ENCODE measurements at places on chromosomes 4 and X.

DNA sequence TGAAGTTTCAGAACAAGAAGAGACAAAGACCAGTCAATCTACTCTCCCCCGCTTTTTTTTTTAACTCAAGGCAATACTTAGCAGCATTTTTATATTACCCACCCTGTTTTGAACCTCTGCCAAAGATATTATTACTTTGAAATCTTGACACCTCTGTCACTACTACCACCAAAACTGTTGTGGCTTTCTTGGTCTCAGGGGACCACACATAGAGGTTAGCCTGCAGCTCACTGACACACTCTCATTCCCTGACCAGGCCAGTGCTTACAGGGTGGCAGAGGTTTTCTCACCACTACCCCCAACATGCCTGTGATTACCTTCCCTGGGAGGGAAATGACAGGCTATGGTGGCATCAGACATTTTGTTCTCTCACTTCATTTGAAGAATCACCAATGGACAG is 137.4 kb upstream of the STIM2 start:
- no peak for DNase-seq

- DNase-seq = no peak
These were observed 89.9 kb upstream of the TLR2 start for GRCh38 chr4:153594210-153594609.

DNA sequence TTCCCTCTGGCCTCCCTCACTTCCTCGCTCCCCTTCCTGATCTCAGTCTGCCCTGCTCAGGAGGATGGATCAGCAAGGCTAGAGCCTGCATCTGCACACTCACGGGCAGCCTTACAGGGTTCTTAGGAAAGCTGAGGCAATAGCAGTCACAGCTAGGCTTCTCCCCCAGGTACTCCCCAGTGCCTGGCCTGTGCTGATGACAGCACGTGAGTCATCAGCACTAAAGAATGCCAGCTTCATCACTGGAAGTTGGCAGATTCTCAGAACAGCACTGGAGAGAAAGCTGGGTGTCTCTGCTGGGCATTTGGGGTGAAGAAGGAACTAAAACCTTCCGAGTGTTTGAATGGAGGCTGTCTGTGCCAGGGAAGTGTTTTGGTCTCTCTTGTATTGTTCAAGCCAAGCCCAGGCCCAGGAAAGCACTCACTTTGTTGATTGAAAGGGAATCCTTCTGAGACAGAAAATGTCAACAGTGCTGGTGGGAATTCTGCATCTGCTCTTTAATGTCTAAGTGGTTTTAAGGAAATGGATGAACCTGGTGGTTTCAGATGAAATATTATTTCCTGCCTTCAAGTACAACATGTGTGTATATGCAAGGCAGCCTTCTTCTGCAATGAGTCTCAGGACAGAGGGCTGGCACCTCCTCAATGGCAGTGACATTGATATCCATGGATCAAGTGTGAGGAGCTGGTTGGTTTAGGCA is 73.0 kb upstream of the SCOC start:
- DNase-seq = no peak

DNA sequence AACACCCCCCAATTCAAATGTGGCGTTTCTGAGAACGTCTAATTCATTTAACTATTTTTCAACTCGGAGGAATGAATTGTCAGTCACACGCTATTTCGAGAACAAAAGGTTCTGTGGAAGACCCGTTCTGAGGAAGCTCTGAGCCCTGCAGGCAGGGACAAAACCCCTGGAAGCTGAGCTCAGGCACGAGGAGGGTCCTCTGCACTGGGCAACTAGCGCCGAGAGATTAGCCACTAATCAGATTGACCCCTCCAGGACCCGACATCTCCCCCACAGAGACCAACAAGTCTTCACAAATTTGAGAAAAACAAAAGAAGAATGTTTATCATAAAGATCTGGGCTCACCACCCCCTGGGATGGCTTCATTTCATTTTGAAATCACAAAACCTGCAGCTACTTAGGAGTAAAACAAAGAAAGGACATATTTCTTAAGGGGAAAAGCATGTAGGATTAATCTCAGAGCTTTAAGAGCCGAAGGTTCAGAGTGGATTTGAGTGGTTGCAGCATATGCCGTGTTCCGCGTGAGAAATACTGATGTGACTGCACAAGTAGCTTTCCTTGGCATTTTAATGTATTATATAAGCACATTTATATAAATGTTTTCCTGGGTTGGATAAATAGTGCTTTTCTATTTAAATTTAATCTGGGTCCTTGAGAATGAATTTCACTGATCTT is 41.8 kb downstream of the ADRA2C start:
- no peak for DNase-seq

- DNase-seq = no peak
These were observed 8.3 kb downstream of the PKD2 start for GRCh38 chr4:88015659-88016295.

- no peak for DNase-seq
These were observed 112.3 kb downstream of the ANAPC4 start for GRCh38 chr4:25489253-25489797.

GRCh38 chrX:12947545-12948235 is 27.2 kb upstream of the TMSB4X start:
- no peak for DNase-seq

DNA sequence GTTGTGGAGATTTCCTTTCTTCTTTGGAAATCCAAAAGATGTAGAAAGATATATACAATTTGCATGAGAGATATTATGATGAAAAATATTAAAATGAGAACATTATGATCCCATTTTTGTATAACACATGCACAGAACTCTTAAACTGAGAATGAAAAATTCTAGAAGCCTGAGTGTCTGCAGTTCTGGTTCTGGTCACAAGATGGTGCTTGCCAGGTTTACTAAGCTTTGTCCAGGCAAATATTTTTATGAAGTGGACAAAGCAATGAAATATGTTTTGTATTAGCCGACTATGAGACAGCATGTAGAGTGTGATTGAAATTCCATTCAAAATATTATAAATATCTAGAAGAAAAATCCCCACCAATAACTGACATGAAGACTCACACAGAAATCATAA is 2.2 kb downstream of the PWWP3B start:
- no peak for DNase-seq

DNA sequence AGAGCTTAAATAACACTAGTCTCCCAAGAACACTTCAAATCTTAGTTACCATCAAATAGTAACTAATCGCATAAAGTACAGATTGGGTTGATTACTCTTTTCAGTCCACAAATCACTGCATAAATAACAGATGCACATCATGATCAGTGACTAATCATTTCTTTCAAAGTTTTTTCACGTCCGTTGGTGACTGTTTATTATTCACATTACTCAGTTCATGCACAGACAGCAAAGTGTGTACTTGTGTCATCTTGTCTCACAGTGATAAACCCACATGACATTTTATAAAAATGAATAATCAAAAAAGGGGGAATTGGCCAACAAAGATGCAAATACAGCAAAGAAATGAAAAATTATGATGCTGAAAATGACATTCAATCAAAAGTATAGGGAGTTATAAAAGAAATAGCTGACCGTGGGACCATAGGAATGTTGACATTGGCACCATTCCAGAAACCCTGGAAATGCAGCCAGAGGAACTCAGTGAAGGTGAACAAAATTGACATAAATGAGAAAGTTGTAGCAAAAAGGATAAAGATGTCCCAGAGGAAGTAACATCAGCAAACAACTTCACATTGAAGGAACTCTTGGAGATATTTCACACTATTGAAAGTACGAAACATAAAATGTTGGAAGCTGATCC is 161.5 kb downstream of the SOX3 start:
- DNase-seq = no peak

DNA sequence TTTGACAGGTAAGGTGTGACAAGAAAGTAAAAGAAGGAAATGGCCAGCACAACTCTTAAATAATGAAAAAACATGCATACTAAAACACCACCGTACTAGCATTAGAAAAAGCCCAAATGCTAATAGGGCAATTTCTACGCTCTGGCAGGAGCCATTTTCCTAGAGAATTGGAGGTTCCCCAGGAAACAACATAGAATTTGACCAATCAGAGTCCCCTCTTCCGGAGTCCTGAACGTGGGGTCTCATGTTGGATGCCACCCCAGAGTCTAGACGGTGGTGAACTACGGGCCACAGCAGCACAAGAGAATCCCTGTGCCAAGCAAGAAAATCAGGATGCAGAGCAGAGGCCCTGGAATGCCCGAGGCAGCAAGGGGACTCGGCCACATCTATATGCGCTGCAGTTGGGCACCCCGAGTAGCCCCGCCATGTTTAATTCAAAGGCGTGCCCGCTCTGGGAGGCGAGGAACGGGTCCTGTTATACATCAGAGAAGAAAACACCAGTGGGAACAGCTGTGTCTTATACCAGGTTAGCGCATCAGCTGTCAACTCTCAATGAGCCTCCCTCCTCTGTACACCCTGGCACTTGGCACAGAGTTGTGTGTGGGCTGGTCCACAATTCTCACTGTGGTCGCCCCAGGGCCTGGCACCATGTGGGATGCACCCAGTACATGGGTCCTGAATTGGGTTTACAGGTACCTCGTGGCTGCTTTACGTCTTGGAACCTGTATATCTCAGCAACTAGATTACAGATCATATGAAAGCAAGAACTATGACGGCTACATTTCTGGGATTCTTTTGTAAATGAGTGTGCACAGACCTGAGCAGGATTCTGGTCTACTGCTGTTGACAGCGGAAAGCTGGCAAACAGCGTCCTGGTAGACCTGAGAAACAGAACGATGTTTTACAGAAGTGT is 52.1 kb downstream of the SEL1L3 start:
- no peak for DNase-seq

DNA sequence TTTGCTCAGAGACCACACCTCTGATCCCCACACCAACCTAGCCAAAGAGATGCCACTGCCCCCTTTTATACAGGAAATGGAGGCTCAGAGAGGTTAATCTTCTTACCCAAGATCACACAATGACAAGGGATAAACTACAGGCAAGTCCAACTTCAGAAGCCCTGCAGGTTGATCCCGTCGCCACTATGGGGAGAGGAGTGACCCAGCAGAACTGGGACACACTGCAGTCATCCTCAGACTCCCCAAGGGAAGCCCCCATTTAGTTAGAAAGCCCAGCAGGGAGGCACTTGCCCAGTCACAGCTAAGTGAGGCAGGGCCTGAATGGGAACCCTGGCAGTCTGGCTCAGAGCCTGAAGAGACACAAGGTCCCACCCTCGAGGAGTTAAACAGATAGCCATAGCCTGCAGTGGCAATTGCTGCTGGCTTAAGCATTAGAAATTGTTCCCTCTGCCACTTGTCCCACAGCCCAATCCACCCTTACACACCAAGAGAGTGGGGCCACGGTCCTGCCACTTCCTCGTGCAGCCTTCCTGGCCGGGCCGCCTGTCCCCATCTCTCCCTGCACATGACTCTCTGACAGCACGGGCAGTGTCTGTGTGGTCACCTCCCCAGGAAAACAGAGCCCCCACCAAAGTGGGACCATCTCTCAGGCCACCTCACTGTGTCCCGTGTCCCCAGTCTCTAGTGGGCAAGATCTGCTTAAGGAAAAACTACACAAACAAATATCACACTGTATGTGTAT is 2.7 kb downstream of the JAKMIP1 start:
- DNase-seq = no peak

- DNase-seq = no peak
These were observed 60.9 kb downstream of the CAMK2D start for GRCh38 chr4:113700602-113701150.

- DNase-seq = no peak
These were observed 302.9 kb downstream of the ARHGAP10 start for GRCh38 chr4:148034813-148035212.

GRCh38 chr4:118905566-118905965 is 16.9 kb downstream of the SYNPO2 start:
- DNase-seq = no peak

- no peak for DNase-seq
These were observed 221.6 kb downstream of the AFAP1 start for GRCh38 chr4:7717946-7718490.

DNA sequence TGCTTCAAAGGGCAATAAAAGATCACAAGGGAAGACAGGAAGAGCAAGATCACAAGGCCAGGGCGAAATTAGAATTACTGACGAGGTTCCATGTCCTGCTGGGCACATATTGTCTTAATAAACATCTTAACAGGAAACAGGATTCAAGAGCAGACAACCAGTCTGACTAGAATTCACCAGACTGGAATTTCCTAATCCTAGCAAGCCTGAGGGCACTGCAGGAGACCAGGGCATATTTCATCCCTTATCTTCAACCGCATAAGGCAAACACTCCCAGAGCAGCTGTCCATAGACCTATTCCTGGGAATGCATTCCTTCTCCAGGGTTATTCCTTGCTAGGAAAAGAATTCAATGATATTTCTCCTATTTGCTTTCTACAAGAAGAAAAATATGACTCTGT is 12.4 kb upstream of the TDO2 start:
- DNase-seq = no peak

DNA sequence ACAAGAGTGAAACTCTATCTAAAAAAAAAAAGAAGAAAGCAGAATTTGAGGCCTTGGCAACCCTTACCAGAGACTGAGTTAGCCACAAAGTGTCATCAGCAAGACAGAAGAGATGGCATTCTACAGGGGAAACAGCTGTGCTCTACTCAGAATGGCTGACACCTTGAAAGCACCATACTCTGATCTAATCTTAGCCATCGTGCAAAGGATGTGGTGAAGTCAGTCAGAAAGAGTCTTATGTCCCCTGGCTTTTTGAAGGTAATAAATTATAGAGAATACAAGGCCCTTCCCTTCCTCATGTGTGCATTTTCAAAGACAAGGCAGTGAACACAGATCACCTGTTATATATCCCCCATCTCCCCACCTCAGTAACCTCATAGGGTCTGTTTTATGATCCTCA is 13.2 kb downstream of the CLNK start:
- DNase-seq = no peak

- DNase-seq = no peak
These were observed 98.1 kb downstream of the MMRN1 start for GRCh38 chr4:89992744-89993143.

DNA sequence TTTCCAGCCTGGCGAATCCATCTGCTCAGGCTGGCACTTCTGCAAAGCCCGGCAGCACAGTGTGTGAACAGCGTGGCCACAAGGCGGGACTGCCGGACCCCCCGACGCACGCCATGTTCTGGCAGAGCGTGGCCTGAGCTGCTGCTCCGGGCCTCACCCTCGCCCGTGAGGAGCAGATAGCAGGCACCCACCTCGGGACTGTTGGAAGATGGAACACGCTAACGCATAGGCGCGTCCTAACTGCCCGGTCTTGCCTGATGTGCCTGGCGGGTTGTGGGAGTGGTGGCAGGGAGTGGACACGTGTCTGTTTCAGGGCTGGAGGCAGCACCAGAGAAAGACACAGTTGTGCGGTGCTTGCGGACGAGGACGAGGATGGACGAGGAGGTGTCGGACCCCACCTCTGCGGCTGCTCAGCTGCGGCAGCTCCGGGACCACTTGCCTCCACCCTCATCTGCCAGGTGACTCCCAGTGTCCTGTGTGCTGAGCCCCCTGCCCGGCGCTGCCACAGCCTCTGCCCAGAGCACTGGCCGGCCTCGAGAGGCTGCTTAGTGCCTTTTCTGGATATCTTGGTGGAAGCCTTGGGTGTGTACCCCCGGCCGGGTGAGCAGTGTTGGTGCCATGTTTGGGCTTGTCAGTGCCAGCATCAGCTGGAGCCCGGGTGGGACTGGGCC is 28.2 kb downstream of the UVSSA start:
- no peak for DNase-seq

GRCh38 chr4:168515222-168516011 is 18.6 kb downstream of the PALLD start:
- no peak for DNase-seq

- DNase-seq = no peak
These were observed 122.7 kb upstream of the DIPK2B start for GRCh38 chrX:45323387-45323786.

Measured in activated T-cell treated with anti-CD3 and anti-CD28 coated beads, Interleukin-2, amount 50 U/mL, for 24 hours (primary cell).